Neuronal stem cell (in vitro differentiated cells): ENCODE measurements at places on chromosomes 3 and 15.
A peak's percentile ranks its signal among the peaks of the same experiment; 100 is the strongest.

DNA sequence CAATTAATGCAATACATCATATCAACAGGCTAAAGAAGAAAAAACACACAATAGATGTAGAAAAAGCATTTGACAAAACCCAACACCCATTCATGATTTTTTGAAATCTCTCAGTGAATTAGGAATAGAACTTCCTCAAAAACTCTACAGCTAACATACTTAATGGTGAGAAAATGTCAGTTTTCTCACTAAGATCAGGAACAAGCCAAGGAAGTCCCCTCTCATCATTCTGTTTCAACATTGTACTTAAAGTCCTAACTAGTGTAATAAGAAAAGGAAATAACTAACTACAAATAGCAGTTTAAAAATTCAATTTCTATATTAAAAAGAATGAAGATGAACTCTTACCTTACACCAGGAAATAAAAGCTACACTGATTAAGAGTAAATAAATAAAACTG, 77.8 kb downstream of the DCLK3 start:
- DNase-seq, result no peak

GRCh38 chr3:71629711-71630110, 46.2 kb upstream of the FOXP1 start:
- DNase-seq, result no peak

DNA sequence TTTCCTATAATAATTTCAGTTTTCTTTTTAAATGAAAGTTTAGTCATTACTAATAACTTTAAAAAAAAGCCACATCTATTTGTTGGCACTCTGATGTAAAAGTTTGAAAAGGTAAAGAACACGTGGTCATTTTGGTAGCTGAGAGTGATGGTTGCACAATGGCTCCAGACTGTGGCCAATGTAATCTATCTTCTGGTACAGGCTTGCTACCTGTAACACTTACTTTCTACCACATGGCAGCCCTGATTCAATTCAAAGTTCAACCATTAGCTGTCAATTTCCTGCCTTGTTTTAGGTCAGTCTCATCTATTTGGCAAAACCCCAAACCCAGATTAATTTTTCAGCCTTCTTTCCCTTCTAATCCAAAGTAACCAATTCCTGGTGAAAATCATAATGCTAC, 126.1 kb downstream of the TUSC7 start:
- DNase-seq, result no peak

- DNase-seq, result no peak
Observed at GRCh38 chr15:92909136-92909781, 9.1 kb downstream of the CHD2 start.

GRCh38 chr3:24622138-24622537, 127.5 kb upstream of the THRB start:
- no peak for DNase-seq

- DNase-seq, result no peak
Observed at GRCh38 chr3:46934498-46935167, 41.9 kb downstream of the CCDC12 start.

DNA sequence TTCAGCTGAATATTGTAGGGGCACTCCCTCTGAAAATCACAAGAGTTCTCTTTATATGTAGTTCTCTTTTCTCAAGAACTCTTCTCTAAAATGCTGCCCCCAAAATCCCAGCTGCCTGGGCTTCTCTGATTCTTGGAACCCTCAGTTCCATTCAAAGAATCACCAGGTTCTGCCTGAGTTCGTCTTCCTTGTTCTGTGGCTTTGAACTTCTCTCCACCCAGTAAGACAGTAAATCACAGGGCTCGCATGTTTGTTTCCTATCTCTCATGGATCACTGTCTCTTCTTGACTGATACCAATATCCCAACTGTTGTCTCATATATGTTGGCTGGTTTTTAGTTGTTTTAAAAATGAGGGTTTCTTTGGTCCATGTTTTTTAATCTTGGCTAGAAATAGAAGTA, 359.5 kb upstream of the CBLB start:
- no peak for DNase-seq

DNA sequence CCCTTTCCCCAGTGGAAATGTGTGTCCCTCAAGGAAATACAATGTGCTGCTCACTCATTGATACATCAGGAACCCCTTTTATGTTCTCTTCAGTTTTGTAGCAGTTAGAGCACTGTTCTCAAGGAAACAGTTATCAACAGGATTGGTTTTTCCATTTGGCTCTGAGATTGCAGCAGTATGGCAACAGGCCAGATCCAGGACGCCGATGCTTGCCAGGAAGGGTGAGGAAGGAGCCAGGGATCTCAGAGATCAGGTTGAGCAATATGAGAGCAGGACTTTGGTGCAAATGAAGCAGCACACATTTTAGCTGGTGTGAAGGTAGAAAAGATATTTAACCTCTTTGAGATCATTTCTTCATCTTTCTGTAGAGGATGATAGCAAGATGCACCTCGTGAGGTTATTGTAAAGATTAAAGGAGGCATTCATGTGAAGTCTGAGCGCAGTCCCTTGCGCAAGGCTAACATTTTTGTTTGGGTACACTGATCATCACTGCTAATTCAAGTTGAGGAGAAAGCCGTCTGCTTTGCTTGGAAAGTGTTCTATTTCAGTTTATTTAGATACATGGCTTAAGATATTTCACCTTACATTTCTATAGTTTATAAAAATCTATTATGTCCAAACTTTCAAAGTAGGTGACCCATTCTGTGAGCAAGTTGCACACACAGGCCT, 68.5 kb downstream of the KCNH8 start:
- DNase-seq, result no peak

DNA sequence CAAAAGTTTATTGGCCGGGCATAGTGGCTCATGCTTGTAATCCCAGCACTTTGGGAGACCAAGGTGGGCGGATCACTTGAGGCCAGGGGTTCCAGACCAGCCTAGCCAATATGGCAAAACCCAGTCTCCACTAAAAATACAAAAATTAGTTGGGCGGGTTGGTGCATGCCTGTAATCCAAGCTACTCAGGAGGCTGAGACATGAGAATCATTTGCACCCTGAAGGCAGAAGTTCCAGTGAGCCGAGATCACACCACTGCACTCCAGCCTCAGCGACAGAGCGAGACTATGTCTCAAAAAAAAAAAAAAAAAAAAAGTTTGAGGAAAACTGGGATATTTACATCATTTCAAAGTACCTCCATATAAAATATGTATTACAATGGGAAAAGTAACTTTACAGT, 40.4 kb downstream of the ETFA start:
- no peak for DNase-seq

GRCh38 chr3:185724761-185725160, 100.1 kb downstream of the IGF2BP2 start:
- DNase-seq, result no peak

GRCh38 chr15:39657181-39657580, 76.3 kb downstream of the THBS1 start:
- no peak for DNase-seq

DNA sequence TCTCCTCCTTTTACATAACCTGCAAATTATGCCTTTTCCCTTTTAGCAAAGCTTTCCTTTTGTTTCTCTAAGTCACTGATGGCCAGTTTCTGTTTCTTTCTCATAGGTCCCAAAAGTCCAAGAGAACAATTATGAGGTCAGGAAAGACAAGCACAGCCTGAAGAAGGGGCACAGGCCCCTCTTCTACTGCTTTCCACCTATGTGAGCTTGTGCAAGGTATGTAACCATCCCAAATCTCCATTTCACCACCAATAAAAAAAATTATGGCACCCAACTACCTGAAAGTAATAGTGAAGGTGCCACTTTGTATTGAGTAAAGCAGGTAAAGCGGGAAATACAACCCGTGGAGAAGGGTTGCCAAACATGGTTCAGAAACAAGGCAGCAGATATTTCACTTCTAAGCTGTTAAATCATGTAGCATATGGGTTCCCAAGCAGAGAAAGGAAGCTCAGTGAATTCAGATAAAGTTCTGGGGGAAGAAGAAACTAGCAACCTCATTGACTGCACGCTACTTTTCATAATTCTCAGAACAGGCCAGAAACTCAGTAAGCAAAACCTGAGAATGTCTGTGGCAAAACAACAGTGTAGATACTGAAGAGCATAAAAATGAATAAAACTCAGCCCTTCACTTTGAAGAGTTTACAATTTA, 4.2 kb downstream of the PLOD2 start:
- no peak for DNase-seq

DNA sequence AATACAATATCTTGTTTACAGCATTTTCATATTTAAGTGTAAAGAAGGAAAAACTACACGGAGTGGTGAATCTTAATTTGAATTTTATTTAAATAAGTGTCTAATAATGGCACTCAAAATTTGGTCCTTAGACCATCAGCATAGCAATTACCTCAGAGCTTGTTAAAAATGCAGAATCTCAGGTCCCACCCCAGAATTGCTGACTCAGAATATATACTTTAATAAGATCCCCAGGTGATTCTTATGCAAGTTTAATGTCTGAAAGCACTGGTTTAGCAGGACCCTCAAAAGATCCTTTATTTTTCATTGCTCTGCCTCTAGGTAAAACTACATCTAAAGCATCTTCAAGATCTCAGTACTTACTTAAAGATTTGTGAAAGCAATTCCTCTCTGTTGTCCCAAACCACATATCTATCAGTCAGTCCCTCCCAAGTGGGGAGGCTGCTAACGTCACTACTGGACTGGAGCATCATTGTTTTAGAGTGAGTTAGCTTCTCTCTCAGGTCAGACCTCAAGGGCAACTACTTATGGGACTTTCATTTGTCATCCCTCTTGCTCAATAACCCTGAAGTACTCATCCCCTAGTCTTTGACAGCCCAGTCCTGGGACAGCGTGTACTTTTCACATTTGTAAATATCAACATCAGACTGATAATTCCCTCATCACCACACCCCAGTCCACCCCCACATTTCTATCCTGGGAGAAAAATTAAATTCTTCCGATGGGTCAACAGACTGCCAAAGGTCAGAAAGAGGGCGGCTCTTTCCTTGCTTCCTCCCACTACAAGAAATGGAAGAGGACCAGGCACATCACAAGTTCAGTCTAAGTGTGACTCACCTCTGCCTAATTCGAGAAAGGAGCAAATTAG, 76.7 kb downstream of the CBLB start:
- DNase-seq, result no peak

- DNase-seq, result no peak
Observed at GRCh38 chr3:126638790-126639189, 16.1 kb downstream of the TXNRD3 start.

DNA sequence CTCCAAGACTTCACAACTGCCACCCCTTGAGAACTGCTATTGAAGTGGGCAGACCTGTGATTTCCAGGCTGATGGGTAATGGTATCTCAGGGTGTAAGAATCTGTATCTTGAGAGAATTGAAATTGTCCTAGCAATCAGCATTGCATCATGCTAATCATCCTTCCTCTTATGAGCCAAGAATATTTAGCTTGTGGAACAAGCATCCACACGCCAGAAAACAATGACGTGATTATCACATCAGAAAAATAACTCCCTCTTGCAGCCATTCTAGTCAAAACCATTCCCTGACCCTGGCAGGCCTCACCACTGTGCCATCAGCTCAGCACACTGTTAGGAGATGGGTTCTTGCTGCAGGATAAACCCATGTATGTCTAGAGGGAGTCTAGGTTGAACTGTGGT, 6.7 kb downstream of the BCL2L10 start:
- DNase-seq, result no peak

DNA sequence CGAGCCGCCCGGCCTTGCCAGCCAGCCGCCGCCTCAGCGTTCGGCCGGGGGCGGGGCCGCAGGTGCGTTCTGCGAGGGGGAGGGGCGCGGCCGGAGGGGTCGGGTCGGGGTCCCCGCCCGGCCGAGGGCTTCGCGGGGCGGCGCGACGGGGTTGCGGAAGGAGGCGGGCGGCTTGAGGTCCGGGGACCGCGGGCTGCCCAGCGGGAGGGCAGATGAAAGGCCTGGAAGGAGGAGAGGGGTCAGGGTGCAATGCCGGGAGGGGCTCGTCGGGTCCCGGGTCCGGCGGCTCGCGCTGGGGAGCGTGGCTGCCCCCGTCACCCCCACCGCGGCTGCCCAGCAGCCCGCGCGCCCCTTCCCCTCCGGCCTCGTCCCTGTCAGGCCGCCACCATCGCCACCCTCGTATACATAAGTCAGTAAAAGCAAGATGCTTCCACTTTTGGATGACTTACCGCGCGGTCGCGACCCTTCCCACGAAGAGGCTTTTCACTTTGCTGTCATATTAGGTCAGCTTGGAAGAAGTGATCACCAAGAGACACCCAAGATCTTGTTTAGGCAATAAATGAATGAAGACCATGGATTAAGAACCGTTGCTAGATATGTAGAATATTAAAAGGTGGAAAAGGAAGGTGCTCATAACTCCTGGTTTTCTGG, 620 bp upstream of the ANP32A start:
- peak; percentile 20 for DNase-seq

DNA sequence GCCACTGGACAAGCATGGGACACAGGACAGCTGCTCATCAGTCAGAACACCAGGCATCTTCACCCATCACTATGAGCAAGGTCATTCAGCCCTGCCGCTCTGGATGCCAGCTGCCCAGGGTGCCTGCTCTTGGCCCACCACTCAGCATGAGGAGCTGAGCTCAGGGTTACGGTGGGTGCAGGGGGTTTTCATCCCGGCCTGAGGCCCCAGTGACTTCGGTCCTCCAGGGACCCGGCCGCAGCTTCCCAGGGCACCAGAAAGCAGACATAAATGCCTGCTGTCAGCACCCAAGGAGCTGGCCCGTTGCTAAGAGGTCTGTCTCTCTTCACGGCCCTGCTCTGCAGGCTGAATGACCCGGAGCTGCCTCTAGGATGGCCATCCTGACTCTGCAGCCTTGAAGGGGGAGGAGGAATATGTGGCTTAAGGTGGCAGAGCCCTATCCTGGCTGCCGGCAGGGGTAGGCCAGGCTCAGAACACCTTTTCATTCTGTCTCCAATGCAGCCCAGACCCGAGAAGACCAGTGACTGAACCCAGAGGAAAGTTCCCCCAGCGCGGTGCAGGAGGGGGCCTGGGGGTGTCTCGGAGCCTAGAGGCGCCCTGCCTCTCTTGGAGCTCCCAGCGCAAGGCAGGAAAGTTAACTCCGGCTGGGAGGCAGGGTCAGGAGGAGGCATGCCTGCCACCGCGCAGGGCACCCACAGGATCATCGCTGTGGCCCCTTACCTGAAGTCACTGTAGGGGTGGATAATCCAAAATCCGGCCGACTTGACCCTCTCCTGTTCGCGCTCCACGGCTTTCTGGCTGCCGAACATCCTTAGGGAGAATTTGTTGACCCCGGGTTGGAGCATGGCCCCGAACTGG, 1.8 kb downstream of the HCN4 start:
- no peak for DNase-seq

- no peak for DNase-seq
Observed at GRCh38 chr3:49411535-49411967, 225 bp downstream of the RHOA start.

DNA sequence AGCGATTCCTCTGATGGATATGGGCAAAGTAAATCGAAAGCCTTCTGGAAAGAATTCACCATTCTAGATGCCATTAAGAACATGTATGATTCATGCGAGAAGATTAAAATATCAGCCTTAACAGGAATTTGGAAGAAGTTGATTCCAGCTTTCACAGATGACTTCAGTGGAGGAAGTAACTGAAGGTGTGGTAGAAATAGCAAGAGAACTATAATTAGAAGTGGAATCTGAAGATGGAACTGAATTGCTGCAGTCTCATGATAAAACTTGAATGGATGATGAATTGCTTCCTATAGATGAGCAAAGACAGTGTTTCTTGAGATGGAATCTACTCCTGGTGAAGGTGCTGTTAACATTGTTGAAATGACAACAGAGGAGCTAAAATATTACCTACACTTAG, 30.1 kb upstream of the TBC1D23 start:
- no peak for DNase-seq

- DNase-seq, result no peak
Observed at GRCh38 chr3:124847863-124848262, 39.3 kb downstream of the ITGB5 start.

GRCh38 chr3:41286305-41286704, 87.0 kb downstream of the CTNNB1 start:
- DNase-seq, result no peak

- DNase-seq, result no peak
Observed at GRCh38 chr3:127037971-127038446, 55.1 kb downstream of the PLXNA1 start.

GRCh38 chr3:188797045-188797444, 374.7 kb upstream of the TPRG1 start:
- DNase-seq, result no peak
